ENCODE measurements at places on chromosomes 1 and 21.

DNA sequence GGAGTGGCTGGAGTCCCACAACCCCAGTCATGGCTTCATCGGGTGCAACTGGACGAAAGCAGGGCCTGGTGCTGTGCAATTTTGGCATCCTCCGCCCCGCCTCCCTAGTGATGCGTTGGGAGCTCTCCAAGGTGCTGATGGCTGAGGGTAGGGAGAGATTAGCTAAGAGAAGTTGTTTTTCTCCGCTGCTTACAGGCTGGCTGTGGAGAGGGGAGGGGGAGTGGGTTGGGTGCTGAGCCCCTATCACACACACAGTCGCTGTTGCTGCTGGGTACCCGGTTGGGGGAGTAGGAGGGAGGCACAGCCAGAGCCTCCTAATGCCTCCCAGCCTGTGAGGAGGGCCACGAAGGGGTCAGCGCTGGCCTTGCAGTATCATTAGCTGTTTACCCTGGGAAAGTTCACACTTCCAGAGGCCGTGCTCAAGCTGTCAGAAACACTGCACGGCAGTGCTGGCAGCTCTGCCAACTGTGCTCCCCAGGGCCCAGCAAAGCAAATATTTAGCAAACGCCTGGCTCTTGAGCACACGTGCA lies 110.0 kb downstream of the GRIK3 start:
- DNase-seq = peak; percentile 16

- DNase-seq = no peak
Observed at GRCh38 chr1:7432900-7433380, 338.2 kb upstream of the VAMP3 start.

- no peak for DNase-seq
Observed at GRCh38 chr1:209926045-209926444, 12.0 kb upstream of the SYT14 start.

DNA sequence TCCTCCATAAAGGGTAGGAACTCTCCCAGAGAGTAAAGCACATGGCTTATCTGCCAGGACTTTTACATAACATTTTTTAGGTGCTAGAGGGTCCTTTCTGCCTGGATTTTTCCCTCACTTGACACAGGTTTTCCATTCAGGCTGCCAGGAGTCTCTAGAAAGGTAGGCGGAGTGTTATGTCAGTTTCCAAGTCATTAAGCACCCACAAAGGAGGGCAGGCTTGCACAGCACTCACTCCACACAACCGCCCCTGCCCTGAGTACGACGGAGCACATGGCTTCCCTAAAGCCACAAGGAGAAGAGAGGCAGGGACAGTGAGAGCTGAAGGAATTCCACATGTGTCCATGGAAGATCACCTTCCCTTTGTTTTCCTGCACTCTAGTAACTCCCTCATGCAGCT lies 55.7 kb downstream of the CAPZB start:
- no peak for DNase-seq

- DNase-seq = peak; percentile 47
Observed at GRCh38 chr1:161139766-161140165, 7.3 kb upstream of the DEDD start.

DNA sequence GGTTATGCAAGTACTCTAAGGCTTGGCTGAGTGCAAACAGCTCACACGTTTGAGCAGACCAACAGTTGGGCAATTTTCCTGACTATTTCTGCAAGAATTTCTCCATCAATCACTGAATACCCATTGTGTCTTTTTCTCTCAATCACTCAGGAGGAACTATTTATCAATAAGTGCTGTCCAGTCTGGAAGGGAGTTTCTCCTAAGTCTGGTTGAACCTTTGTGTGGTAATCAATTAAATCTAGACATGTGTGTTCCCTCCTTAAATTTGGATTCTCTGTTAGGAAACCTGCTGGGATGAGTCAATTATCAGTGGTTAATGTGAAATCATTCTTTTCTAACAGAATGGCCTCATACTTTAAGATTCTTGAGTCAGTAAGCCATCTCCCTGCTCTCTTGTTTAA lies 6.8 kb upstream of the AADACL3 start:
- no peak for DNase-seq

DNA sequence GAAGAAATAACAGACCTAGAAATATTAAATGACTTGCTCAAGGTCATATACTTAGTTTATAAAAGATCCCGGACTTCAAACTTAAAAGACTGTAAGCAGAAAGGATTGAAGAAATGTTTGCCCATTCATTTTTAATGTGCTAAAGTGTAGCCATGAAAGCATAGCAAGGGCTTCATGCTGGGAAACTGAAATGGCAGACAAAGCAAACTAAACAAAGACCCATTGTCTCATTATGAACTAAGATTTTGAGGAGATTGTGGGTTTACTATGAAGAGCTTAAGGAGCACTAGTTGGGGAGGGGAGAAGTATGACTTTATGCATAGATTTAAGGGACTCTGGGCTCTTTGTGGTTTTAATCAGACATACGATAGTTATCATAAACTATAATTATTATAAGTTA lies 26.3 kb downstream of the ADAMTS1 start:
- DNase-seq = no peak

DNA sequence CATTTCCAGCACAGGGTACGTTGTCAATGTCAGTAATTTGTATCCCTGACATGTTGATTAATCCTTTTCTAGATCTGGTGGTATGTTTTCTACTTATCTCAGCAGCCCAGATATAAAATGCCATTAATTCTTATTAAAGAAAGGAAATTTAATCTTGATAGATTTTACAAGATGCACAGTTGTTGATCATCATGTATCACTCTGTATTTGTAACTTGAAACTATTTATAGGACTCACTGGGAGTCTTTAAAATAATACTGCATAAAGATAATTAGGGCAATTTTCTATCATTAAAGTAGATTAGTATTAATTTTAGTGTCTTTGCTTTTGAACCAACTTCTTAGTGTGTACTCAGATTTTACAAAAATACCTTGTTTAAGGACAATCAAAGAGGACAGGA lies 84.9 kb downstream of the GREM2 start:
- no peak for DNase-seq

DNA sequence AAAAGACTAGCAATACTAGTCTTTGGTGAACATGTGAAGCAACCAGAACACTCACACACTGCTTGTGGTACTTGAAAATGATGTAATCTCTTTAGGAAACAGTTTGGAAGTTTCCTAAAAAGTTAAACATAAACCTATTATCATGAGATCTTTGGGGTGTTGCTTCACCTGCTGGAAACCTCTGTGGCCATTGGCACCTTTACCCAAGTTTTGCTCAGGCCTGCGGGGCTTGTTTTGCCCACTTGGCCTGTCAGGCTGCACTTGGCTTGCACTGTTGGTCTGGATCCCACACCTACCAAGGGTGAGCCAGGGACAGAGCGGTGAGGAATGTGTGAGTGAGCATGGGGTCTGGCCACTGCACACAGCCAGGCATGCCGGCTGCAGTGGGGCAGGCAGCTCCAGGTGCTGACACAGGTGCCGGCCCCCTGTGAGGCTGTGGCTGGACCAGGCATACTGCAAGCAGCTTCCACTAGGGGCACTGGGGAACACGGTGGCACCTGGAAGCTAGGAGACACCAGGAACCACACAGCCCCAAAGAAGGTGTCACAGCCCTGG lies 14.4 kb upstream of the FNBP1L start:
- no peak for DNase-seq

DNA sequence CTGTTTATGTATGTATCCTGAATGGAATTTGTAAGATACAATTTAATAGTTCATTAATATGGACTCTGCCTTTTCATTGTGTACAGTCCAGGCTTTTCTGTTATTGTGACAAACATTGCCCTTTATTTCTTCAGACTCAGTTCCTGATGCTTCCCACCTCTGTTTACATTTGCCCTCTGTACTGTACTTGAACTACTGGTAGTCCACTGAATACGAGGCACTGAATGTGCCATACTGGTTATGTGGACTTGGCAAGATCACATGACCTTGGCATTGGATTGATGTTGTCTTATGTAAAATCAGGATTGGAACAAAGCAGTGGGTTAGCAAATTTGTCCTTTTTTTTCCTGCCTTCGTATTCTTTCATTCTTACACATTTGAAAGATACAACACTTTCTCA lies 27.8 kb downstream of the RALGPS2 start:
- no peak for DNase-seq

GRCh38 chr1:48859456-48859855 lies 82.8 kb upstream of the BEND5 start:
- DNase-seq = no peak

DNA sequence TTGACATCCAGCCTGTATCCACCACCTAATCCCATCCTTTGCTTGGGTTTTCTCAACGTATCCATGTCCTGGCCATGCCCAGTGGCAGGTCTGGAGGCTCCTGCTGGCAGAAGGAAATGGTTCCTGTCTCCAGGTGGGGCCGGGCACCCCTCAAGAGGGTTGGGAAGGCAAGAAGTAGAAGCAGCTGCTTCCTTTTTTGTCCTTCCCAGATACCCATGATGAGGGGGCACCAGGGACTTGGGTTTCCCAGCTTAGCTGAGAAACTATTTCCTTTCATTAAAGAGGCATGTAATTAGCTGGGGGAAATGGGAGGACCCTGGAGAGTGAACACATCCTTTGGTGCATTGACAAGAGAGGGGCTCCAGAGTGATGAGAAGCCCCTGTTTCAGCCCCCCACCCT lies 21.1 kb upstream of the SLC45A3 start:
- DNase-seq = no peak

- no peak for DNase-seq
Observed at GRCh38 chr1:18632218-18632588, 1.6 kb downstream of the PAX7 start.

GRCh38 chr1:22208973-22209378 lies 66.1 kb upstream of the WNT4 start:
- DNase-seq = no peak

DNA sequence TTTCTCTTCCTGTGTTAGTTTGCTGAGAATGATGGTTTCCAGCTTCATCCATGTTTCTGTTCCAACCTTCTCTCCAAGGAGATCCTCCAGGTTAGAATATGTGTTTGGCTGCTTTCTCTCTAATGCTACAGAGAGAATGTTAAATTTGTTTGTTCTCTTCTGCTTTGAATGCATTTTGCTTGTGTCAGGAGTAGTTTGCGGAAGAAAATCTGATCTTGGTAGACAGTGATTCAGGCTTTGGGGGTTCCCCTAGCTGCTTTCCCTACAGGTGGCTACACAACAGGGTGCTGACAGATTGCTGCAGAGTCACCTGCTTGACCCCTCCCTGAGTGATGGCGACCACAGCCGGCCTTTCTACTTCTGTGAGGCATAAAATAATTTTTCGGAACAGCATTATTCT lies 41.8 kb downstream of the MACO1 start:
- DNase-seq = peak; percentile 24

DNA sequence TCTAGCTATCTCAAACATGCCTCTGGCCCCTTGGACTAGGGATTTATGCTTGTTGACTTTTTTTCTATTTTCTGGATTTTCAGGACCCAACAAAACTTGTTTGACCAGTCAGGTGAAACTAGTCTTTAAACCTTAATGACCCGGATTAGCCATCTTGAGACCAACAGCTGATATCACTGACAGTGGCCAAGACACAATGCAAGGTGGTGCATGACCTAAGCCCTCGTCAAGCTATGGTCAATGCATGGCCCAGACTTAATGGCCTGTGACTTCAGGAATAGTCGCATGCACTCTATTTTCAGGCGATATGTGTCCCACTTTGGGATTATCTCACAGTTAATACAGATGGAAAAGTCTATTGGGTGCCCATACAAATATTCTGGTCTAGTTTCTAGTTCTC lies 190.4 kb downstream of the ZBTB18 start:
- DNase-seq = no peak

GRCh38 chr1:168098534-168099320 lies 38.0 kb downstream of the GPR161 start:
- no peak for DNase-seq

GRCh38 chr1:176989754-176990153 lies 174.8 kb downstream of the ASTN1 start:
- no peak for DNase-seq

DNA sequence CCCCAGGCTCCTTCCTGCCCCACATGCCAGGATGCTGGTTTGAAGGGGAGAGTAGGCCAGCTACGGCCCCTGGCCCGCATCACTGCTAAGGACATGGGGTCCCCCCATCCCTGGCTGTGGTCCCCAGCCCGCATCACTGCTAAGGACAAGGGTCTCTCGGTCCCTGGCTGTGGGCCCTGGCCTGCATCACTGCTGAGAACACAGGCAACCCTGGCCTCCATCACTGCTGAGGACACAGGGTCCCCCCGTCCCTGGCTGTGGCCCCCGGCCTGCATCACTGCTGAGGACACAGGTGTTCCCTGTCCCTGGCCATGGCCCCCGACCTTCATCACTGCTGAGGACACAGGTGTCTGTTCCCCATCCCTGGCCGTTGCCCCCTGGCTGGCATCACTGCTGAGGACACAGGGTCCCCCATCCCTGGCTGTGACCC lies 448 bp upstream of the OBSCN start:
- DNase-seq = no peak
